ENCODE measurements at places on chromosomes 5 and 9.

GRCh38 chr5:82097-82496, 9.9 kb upstream of the PLEKHG4B start:
- peak; percentile 57 for DNase-seq

- DNase-seq = no peak
Observed at GRCh38 chr5:143440448-143441115, 37.1 kb upstream of the NR3C1 start.

DNA sequence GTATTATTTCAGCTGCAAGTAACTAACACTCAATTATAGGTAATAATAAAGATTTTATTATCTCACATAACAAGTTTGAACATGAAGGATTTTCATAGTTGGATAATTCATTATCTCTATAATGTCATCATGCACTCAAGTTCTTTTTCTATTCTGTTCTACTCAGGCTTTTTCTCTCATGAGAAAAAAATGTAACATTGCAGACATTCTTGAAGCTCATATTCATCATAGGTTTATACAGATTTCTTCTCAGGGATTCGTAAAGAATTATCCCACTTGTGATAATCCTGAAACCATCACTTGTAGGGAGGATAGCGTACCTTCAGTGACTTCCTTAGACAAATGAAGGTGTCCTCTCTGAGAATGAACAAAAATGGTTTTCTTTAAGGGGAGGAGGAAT, 150.3 kb downstream of the XRCC4 start:
- DNase-seq = no peak

DNA sequence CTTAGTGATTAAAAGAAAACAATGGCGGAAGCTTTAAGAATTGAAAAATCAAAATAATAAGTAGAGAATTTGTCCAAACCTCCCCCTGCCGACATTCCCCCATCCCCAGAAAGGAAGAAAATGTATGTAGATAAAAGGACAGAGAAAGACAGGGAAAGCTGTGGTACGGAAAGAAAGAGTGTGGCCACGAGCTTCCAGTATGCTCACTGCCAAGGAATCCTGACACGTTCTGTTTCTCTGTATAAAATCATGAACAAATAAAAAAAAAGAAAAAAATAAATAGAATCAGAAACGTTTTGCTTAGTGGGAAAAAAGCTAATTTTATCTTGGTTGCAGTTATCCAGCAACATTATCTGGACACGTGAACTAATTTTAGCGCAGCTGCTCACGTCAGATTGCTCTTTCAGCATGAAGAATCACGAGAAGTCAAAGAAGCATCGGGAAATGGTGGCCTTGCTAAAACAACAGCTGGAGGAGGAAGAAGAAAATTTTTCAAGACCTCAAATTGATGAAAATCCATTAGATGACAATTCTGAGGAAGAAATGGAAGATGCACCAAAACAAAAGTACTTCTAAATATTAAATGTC, 15.2 kb downstream of the DNAJC21 start:
- no peak for DNase-seq

GRCh38 chr9:119282476-119283077, 86.7 kb downstream of the BRINP1 start:
- no peak for DNase-seq

DNA sequence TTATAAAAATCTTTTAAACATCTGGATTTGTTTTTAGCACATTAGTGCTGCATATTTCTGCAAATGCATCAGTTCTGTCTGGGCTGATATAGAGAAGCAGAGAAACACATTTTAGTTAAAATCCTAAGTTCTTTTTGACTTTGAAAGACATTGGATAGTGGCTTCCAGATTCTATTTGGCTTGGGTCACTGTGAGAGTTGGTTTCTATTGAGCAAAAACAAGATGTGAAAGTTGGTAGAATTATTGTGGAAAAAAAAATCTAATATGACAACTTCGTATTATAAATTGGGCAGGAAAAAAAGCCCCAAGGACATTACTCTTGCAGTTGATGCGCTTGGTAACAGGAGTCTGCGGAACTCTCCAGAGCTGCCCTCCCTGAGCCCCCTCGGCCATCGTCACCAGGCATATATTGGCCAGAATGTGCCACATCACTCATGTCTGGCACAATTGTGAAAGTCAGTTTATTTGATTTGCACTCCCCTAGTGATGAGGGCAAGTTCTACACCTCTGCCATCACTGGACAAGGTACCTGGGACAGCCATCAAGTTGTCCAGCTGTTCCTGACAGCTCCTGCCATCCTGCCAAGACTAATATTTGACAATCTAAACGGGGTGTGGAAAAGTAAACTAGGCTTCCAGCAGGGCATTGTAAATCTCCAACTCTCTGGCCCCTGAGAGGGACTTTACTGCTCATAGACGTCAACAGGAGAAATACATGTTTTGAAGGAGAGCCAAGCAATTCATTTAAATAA, 334.5 kb downstream of the TENT4A start:
- no peak for DNase-seq

DNA sequence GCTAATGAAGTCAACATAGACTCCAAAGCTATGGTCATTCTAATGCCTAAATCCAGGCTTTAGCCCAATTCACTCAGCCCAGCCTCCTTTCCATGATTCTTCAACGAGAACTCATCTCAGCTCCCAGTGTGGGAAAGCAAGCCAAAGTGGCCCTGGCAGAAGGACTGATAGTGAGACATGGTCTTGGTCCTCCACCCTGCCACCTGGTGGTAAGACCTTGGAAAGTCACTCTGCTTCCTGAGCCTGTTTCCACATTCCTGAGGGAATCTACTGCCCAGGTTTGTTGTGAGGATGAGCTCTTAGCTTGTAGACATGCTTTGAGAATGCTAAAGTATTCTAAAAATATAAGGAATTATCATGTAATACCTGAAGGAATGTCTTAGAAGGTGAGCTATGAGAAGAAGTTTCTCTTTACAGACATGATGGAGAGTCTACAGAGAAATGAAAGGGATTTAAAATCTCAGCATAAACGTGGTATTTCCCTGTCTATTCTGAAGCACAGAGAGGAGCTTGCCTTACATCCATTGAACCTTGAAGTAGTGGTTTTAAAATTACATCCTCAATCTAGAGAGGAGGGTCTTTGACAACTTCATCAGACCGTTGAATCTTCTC, 173.5 kb downstream of the TRIM32 start:
- peak; percentile 56 for DNase-seq

DNA sequence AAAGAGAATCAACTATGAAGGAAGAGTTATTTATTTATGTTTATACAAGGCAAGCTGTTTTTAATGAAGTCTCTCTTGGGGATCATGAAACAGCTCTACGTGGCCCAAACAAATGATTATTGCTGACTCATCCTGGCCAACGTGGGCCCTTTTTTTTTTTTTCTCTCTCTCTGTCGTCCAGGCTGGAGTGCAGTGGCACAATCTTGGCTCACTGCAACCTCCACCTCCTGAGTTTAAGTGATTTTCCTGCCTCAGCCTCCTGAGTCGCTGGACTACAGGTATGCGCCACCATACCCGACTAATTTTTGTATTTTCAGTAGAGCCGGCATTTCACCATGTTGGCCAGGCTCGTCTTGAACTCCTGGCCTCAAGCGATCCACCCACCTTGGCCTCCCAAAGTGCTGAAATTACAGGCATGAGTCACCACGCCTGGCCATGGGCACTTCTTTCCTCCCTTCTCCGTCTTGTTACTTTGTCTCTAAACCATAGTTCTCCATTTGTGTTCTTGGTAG, 98.3 kb downstream of the BASP1 start:
- DNase-seq = no peak

DNA sequence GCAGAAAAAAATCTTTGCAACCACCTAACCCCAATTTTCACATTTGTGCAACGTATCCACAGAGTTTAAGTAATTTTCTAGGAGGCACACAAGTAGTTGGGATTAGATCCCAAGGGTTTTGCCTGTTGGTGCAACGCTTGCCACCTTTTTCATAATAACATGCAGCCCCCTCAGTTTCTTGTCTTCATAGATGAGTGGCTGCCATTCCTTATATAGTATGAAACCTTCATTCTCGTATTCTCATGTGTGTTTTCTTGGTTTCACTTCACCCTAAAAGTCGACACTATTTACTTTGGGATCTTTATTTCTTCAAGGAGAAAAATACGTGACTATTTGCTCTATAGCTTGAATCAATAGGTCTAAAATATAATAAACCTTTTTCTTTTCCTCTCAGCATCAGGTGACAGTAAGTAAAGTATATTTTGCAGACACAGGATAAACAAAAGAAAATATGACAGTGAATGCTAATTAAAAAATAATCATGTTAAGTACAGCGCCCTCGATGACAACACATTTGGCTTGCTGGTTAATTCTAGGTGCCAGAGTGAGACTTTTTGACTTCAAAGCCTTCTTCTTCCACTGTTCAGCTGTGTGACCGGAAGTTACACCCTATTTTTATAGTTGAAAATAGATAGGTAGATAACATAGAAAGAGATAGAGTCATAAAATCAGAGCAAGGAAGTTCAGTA, 342.8 kb upstream of the CCNG1 start:
- DNase-seq = no peak

DNA sequence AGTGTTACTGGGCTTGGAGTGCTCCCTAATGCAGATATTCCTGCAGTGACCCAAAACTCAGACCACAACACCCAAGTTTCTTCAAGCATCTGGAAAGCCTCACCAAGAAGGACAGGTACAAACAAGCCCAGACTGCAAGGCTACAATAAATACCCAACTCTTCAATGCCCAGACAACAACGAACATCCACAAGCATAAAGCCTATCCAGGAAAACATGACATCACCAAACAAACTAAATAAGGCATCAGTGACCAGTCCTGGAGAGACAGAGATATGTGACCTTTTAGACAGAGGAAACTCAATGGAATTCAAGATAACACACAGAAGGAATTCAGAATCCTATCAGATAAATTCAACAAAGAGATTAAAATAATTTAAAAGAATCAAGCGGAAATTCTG, 605.6 kb downstream of the PDE4D start:
- DNase-seq = no peak

- DNase-seq = no peak
Observed at GRCh38 chr5:83925321-83925954, 204.8 kb upstream of the HAPLN1 start.

DNA sequence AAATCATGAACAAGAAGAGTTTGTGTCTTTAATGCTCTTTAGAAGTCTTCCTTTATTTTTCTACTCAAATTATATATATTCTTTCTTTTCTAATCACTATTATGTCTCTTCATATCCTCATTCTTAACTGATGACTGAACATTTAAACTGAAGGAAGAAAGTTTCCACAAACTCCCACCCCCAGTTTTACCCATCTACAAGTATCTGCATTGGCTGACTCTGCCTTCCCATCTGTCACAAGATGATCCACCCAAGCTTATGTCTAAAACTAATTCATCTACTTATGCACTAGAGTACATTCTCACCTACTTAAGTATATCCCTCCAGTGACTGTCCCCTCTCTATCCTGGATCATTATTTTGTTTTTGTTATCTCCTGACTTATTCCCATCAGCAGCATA, 344.5 kb downstream of the PRR16 start:
- no peak for DNase-seq

GRCh38 chr5:912280-913091, 19.8 kb downstream of the TRIP13 start:
- no peak for DNase-seq

GRCh38 chr5:91521334-91521733, 138.2 kb upstream of the ARRDC3 start:
- DNase-seq = no peak

GRCh38 chr9:78112406-78112805, 80.8 kb upstream of the GNAQ start:
- no peak for DNase-seq

DNA sequence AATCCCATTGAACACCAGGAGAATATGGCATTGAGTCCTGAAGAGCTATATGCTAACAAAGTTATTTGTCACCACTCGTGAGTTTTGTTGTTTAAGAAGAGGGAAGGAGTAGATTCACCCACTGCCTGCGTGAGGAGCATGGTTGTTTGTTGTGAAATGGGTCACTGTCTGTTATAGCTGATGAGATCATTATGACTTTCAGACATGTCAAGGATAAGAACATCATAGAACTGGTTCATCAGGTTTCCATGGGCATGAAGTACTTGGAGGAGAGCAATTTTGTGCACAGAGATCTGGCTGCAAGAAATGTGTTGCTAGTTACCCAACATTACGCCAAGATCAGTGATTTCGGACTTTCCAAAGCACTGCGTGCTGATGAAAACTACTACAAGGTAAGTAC, 76.9 kb downstream of the SYK start:
- no peak for DNase-seq

DNA sequence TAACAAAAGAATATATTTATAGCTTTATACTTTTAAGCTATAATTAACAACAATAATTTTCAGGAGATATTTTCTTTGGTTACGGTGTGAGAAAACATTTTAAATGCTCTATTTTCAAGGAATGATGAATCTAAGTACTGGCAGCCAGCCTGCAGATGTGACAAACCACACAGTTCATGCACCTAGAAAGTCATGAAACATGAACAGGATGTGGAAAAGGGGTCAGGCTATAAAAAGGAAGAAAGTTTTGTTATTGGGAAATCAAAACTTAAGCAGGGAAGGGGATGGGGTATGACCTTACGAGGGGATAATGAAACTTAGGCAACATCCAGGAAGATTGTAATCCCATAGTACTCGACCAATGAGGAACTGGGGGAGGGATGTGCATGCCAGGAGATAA, 508.7 kb upstream of the GRAMD2B start:
- DNase-seq = no peak

DNA sequence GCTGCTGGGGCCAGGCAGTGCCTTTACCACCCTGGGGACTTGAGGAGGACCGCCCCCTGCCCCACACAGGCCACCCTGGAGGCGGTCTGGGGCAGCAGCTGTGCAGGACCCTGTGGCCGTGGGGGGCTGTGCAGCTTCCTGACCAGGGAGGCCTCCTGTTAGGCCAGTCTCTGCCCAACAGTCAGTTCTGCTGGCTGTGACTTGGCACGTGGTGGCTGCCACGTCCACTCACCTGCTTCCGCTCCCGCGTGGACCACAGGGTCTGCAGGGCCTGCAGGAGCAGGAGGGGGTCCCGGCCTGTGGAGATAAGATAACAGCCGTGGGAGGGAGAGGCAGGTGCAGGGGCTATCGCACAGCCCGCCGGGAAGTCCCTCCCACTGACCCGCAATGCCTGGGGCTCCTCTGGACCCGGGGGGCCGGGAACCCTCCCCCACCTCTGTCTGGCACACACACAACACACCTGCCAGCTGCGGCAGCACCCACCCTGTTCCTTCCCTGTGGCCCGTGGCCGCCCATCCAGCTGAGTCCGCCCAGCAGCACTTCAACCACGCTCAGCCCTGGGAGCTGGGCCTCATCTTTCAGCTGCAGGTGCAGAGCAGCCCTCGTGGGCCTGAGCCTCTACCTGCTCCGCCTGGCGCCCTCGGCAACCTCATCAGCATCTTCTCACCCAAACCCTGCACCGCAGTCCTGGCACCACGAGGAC, 39.7 kb downstream of the EXD3 start:
- DNase-seq = no peak

DNA sequence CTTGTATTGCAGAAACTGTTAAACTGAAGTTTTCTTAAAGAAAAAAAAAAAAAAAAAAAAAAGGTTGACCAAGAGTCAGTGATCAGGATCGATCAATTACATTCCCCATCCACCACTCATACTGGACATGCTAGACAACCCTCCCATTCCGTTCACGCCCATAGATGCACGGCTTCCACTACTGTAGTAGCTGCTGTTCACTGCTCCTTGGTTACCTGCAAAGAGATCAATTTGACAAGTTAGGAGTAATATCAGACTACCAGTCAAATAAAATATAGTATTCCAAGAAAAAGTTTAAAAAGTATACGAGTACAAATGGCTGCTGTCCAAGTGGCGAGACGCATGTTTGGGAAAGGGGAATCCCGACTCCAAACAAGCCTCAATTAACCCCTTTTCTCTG, 8.7 kb downstream of the HNRNPH1 start:
- no peak for DNase-seq

- DNase-seq = no peak
Observed at GRCh38 chr5:150398722-150399523, 13.8 kb downstream of the CD74 start.
